ENCODE measurements at places on chromosomes 16 and 17. TPM values are rescaled to one million over a fixed set of nuclear protein-coding genes. Genes with fewer than 3 reads are reported as not detected.
A peak's percentile ranks its signal among the peaks of the same experiment; 100 is the strongest.

DNAI2 gene
- not detected for polyA plus RNA-seq

GRCh38 chr17:48107137-48108055, at the start of gene SNX11:
Gene SNX11 (plus strand): TSS chr17:48107766. CDS start chr17:48112044, 4,278 bp downstream.
- DNase-seq = no peak

DNA sequence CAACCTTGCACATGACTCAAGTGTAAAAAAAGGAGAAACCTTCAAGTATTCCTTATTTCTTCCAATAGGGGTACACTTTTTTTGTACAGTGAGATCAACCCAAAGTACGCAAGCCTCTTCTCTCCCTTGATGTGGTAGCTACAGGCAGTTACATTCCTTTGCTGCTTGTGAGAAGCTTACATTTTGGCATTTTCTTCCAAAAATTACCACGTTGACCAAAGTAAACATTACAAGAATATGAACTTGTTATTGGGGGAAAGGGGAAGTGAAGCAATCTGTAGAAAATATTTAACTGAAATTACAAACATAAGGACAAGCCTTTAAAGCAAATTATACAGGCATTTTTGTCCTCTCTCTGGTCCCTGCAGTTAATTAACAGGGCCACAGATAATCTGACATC, 97.0 kb upstream of the TOB1 start:
- no peak for DNase-seq

DNA sequence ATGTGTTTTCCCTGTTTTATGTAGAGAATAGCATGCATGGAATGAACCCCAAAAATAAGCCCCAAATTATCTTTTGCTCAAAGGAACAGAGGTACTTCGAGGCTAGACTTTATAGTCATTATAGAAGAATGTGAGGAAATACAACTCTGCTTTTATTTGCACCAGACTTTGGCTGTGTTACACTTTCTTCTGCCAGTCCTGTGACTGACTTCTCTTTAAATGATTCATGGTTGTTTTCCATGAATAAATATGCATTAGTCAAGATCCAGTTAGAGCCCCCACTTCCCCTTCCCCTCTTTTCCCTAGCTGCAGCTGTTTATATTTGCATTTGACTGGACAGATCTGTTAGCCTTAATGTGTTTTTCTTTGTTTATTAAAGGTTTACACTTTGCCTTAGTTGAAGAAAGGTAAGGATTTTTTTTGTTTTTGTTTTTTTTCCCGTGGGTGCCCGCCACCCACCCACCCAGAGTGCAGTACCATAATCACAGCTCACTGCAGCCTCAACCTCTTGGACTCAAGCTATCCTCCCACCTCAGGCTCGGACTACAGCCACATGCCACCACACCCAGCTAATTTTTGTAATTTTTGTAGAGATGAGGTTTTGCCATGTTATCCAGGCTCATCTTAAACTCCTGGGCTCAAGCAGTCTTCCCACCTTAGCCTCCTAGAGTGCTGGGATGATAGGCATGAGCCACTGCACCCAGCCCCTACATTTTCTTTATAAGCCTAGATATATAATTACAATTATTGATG, 152.6 kb downstream of the CYB561 start:
- DNase-seq = peak; percentile 55

GRCh38 chr17:51374209-51374608, 113.9 kb downstream of the UTP18 start:
- no peak for DNase-seq

KRT33B gene
- 1.2 TPM for polyA plus RNA-seq

DNA sequence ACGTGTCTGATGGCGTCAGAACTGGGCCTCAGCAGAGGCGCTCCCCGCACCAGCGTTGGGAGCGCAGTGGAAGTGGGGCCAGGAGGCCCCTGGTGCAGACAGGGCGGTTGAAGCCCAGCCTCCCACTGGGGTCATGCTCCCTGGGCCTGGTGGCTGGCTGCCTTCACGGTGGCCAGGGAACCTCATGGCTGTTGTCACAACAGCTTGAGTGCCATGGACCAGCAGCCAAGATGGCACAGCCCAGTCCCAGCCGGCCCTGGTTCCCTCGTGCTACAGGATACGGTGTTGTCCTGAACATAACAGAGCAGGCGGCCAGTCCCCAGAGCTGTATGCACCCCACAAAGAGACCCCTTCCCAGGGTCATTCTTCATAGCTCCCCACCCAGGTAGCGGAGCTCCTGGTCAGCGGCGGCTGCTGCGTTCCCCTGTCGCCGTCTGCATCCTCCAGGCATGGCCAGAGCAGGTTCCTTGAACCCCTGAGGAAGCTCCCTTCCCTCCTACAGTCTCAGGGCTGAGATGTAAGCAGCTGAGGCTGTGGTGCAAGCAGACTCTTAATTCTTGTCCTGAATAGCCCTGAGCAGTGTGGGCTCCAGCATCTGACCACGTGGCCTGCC, 29.7 kb downstream of the NME3 start:
- DNase-seq = no peak
